Ascending aorta (tissue), 2 donors: ENCODE measurements at places on chromosomes 6 and 20. TPM values are rescaled to one million over a fixed set of nuclear protein-coding genes. Genes with fewer than 3 reads are reported as not detected.
A peak's percentile ranks its signal among the peaks of the same experiment; 100 is the strongest.

GRCh38 chr20:19419396-19419795 is 207.0 kb downstream of the SLC24A3 start:
- DNase-seq: no peak
- no peak overlapping the region for H3K4me3 ChIP-seq

DNA sequence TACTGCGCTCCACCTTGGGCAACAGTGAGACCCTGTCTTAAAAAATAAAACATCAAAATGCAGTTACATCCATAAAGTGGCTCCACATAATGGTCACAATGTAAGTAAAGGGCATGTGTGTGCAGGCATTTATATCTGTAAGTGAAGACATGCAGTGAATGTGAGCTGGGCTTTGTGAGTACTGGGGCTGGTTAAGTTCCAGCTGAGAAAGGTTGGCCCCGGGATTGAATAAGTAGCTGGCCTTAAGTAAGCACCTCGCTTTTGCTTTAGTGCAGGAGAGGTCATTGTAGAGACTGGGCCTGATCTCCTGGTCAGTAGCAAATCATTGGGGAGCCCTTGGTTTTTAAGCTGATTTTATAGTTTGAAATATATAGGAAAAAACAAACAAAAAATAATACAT is 8.0 kb downstream of the QKI start:
- no peak overlapping the region for H3K4me3 ChIP-seq
- peaks cover 7% of the 10 kb centered on the region for H3K4me1 ChIP-seq
- no peak overlapping the region for H3K27ac ChIP-seq
- no peak for DNase-seq

GRCh38 chr6:156993713-156994112 is 216.5 kb downstream of the ARID1B start:
- DNase-seq: no peak
- H3K36me3 ChIP-seq: no peaks in the 10 kb centered on the region

The CCN2 gene
- 916 TPM for total RNA-seq

DNA sequence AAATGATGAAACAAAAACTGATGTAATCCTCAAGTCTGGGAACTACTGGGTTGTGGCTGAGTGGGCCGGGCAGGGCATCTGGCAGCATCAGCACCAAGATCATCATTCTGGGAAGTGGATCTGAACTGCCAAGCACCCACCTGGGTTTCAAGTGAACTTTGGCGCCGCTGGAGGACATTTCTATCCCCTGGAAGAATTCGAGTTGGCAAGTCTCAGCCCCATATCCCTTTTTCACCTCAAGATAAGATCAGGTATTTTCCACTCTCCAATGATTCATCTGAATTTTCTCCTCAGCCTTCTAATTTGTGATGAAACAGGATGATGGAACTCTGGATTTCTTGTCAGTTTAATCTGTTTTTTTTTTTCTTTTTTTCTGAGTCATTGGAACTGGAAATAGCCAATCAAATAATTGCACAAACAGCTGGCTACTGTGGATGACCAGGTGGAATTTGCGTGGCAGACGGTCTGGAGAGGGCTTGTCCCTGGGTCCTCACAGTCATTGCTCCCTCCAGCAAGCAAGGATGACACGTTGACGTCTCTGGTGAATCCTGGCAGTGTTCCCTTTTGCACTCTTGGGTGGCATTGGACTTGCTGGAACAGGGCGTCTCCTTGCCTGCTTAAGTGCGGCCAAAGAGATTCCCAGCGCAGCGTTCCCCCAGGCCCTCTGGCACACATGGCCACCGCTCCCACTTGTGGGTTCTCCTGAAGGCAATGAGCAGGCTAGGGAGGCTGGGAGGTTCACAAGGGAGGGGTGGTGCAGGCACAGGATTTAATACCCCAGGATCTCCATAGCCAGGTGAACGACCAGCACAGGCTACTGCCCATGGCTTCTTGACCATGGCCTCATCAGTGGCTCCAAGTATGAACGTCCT is 80.4 kb downstream of the DHX35 start:
- no peak overlapping the region for H3K4me3 ChIP-seq
- peaks cover 22% of the 10 kb centered on the region for H3K36me3 ChIP-seq
- H3K27ac ChIP-seq: no peak overlapping the region
- H3K4me1 ChIP-seq: no peaks in the 10 kb centered on the region
- H3K27me3 ChIP-seq: no peaks in the 10 kb centered on the region
- peak; percentile 61 for DNase-seq

The GJE1 gene
- total RNA-seq: not detected

DNA sequence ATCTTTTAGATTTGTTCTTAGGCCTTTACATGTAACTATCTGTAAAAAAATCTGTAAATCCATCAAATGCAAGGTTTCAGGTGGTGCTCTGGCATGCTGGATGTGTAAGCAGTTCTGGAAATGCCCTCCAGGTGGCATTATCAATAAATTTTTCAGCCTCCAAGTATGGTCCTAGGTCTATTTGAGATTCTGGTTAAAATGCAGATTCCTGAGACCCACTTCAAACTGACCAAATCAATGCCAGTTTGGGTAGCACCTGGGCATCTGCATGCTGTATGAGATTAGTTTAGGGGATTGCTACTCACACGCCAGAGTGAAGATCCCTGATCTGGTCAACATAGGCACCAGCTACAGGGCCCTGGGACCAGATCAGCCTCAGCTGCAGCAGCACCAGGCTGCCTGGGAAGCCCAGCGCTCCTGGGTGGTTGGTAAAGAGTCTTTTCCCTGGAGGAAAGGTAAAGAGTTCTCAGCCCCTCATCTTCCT is 507.3 kb upstream of the CITED2 start:
- H3K27ac ChIP-seq: no peak overlapping the region
- peaks cover 4% of the 10 kb centered on the region for H3K4me1 ChIP-seq
- no peak for DNase-seq
- no peaks in the 10 kb centered on the region for H3K27me3 ChIP-seq
- peak overlapping the region; percentile 32 for H3K4me3 ChIP-seq

The PSORS1C2 gene
- total RNA-seq: 5.2 TPM

- no peaks in the 10 kb centered on the region for H3K27me3 ChIP-seq
- H3K36me3 ChIP-seq: no peaks in the 10 kb centered on the region
- no peaks in the 10 kb centered on the region for H3K4me1 ChIP-seq
- H3K4me3 ChIP-seq: no peak overlapping the region
- H3K27ac ChIP-seq: no peak overlapping the region
Measured at GRCh38 chr6:132076452-132076851, 125.3 kb upstream of the CCN2 start.

The LY6G6C gene
- not detected for total RNA-seq

DNA sequence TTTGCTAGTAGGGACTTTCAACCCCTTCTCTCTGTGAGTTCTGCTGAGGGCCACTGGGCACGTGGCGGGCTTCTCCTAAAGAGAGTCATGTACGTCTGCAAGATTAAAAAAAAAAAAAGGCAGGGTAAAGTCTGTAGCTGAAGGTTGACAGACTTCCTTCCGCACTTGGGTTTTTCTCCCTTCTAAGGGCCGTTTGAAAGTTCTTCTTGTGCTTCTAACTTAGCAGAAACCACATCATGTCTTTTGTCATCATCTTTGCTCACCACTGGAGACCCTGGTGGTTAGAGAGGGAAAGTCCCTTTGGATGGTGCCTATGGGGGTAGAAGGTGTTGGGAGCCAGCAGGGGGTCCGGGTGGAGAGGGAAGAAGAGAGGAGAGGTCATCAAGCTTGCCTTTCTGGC is 31.4 kb downstream of the PRDM1 start:
- no peak overlapping the region for H3K4me3 ChIP-seq
- DNase-seq: no peak
- no peaks in the 10 kb centered on the region for H3K4me1 ChIP-seq
- H3K36me3 ChIP-seq: no peaks in the 10 kb centered on the region

- no peaks in the 10 kb centered on the region for H3K27me3 ChIP-seq
- H3K4me3 ChIP-seq: no peak overlapping the region
- DNase-seq: no peak
- no peaks in the 10 kb centered on the region for H3K4me1 ChIP-seq
- no peak overlapping the region for H3K27ac ChIP-seq
Measured at GRCh38 chr6:118101831-118102345, 194.8 kb downstream of the SLC35F1 start.

GRCh38 chr6:89989742-89990141 is 95.5 kb downstream of the GJA10 start:
- no peaks in the 10 kb centered on the region for H3K36me3 ChIP-seq
- no peaks in the 10 kb centered on the region for H3K27me3 ChIP-seq
- H3K4me1 ChIP-seq: peaks cover 12% of the 10 kb centered on the region
- DNase-seq: no peak
- H3K4me3 ChIP-seq: no peak overlapping the region

GRCh38 chr20:25669826-25670422 is 26.7 kb downstream of the ZNF337 start:
- H3K27me3 ChIP-seq: no peaks in the 10 kb centered on the region
- no peaks in the 10 kb centered on the region for H3K4me1 ChIP-seq
- peaks cover 17% of the 10 kb centered on the region for H3K36me3 ChIP-seq
- no peak overlapping the region for H3K27ac ChIP-seq
- DNase-seq: no peak

DNA sequence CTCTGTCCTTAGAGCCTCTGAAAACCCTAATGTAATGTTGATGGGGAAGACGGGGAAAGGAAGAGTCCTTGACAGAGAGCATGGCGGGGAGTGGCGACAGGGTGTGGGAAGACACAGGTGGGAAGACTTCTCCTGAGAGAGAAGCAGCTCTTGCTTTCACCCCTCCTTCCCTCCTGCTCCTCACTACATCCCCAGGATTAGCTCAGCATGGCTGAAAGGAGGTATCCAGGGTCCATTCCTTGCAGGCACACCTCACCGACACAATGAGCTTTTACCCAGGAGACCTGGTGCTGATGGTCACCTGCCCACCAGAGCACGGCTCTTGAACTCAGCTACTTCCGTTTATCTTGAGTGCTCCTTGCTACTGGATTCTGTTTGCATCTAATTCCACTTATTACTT is 469.3 kb downstream of the CDH26 start:
- no peaks in the 10 kb centered on the region for H3K36me3 ChIP-seq
- no peak overlapping the region for H3K4me3 ChIP-seq
- no peaks in the 10 kb centered on the region for H3K27me3 ChIP-seq
- DNase-seq: no peak

The PTGIS gene
- total RNA-seq: 288 TPM

The HLA-DRB5 gene
- total RNA-seq: 19.9 TPM

The MOG gene
- total RNA-seq: not detected

DNA sequence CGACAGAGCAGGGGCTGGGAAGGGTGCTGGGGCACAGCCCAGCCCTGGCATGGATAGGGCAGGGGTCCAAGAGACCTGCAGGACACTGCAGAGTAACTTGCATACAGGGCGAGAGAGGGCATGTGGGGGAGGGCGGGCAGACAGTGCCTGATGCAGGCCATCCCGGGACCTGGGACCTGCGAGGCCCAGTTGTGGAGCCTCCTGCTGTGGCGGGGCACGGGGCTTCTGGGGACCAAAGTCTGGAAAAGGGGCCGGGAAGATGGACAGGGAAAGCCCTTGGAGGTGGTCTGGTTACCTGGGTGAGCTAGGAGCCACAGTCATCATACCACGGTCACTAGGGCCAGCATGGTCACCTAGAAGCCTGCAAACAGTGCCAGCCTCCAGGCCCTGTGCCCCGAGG is 412 bp upstream of the TUBB1 start:
- no peak overlapping the region for H3K4me3 ChIP-seq
- no peak overlapping the region for H3K27ac ChIP-seq
- no peak for DNase-seq
- H3K4me1 ChIP-seq: no peaks in the 10 kb centered on the region
- H3K27me3 ChIP-seq: no peaks in the 10 kb centered on the region
- peaks cover 4% of the 10 kb centered on the region for H3K36me3 ChIP-seq

The GLP1R gene
- total RNA-seq: not detected

- H3K4me1 ChIP-seq: peaks cover 26% of the 10 kb centered on the region
- H3K27ac ChIP-seq: peak overlapping the region; percentile 97
- H3K36me3 ChIP-seq: peaks cover 4% of the 10 kb centered on the region
- no peaks in the 10 kb centered on the region for H3K27me3 ChIP-seq
Measured at GRCh38 chr20:35091816-35092523, 637 bp downstream of the TRPC4AP start.

- no peak for DNase-seq
- peak overlapping the region; percentile 31 for H3K27ac ChIP-seq
- H3K4me3 ChIP-seq: no peak overlapping the region
- no peaks in the 10 kb centered on the region for H3K4me1 ChIP-seq
Measured at GRCh38 chr6:155201461-155202226, 62.2 kb upstream of the CLDN20 start.

DNA sequence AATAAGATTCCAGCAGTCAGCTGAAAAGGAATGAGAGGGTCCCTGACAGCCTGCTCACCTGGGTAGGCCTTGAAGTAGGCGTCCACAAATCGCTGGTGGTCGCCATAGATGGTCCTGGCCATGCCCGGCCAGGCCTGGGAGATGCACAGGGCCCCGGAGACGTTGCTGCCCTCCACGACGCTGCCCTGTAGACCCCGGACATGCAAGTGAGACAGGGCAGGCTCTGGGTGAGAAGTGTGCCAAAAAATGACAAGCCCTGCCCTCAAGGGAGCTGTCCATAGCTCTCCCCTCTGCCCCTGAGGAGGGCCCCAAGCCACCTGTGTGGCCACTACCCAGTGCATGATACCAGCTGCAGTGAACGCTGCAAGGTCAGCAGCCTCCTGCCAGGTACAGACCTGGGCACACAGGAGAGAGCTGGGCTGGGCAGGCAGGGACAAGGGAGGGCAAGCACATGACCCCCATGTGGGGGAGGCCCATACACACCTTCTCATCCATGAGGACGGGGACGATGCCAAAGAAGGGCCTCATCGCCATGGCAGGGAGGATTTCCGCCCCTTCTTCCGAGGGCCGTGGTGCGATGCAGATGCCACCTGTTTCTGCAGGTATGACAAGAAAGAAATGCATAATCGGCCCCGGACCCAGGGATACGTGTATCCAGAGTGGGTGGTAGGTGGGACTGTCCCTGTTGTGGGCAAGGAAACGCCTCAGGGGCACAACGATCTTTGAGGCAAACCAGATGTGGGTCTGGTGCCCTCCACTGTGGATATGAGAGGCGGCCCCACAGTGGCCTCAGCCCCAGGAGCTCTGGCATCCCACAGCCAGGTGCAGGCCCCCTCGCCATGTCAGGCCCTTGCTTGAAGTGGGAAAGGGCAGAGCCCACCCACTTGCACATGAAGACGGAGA is 21.2 kb upstream of the APMAP start:
- no peaks in the 10 kb centered on the region for H3K4me1 ChIP-seq
- H3K27me3 ChIP-seq: no peaks in the 10 kb centered on the region
- no peak overlapping the region for H3K4me3 ChIP-seq
- peaks cover 68% of the 10 kb centered on the region for H3K36me3 ChIP-seq
- peak; percentile 49 for DNase-seq

DNA sequence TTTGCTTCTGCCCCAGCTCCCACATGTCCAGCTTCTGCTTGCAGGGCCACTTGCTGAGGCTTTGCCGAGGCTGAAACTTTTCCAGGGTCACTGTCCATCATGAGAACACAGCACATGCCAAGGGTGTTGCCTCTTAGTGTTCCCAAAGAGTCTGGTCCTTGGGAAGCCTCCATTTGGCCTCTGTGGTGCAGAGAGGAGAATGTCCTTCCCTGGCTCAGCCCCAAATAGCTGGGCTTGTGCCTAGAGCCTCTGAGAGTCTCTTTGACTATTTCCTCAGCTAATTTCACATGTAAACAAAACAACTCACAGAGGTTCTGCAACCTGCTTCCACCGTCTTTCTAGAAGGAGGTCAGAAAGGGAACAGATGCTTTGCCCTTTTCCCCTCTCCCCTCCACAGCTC is 40.4 kb upstream of the RAB23 start:
- peak overlapping the region; percentile 89 for H3K27ac ChIP-seq
- H3K27me3 ChIP-seq: no peaks in the 10 kb centered on the region
- no peaks in the 10 kb centered on the region for H3K36me3 ChIP-seq
- H3K4me1 ChIP-seq: peaks cover 20% of the 10 kb centered on the region

The TMC2 gene
- not detected for total RNA-seq

GRCh38 chr6:11999246-11999645 is 12.9 kb upstream of the HIVEP1 start:
- H3K36me3 ChIP-seq: no peaks in the 10 kb centered on the region
- H3K4me1 ChIP-seq: no peaks in the 10 kb centered on the region
- no peaks in the 10 kb centered on the region for H3K27me3 ChIP-seq
- no peak overlapping the region for H3K4me3 ChIP-seq
- no peak for DNase-seq

The OTOR gene
- total RNA-seq: not detected
